ENCODE measurements at places on chromosomes 1 and 21.

DNA sequence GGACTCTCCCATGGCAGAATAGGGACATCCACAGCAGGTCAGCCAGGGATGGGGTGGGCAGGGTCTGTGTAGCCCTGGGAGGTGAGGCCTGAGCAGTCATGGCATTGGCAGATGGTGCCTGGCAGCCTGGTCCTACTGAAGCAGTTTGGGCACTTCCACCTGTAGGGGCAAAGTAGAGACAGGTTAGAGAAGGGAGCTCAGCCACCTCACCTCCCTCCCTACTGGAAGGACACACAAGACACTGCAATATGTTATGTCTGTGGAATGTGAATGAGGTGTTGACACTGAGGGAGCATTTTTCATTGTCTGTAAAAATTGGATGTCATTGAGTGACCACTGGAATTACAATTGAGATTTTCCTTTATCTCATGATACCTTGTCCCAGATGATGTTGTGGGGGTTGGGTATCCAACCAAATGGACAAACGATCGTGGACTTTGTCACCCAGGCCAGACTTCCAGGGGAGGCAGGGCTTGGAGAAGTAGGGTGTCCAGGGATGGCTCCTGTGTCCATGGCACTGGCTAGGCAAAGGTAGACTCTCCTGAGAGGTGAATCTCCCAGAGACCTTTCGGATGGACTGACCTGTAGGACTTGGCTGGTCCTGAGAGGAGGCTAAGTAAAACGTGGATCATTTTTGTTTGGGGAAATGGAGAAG lies 9.7 kb downstream of the SHISA4 start:
- DNase-seq, result no peak

DNA sequence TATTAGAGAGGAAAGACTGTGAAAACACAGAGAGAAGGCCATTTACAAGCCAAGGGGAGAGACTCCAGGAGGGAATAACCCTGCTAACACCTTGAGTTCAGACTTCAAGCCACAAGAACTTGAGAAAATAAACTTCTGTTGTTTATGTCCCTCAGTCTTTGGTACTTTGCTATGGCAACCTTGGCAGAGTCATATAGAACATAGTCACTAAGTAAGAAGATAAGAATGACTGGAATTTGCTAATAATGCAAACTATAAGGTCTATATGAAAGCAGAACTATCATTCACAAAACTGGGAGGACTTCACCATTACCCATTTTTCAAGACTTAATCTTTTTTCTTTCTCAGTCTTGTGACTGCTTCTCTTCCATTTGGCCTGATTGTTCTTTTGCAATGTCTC lies 767.3 kb upstream of the ADAMTS5 start:
- DNase-seq, result no peak

DNA sequence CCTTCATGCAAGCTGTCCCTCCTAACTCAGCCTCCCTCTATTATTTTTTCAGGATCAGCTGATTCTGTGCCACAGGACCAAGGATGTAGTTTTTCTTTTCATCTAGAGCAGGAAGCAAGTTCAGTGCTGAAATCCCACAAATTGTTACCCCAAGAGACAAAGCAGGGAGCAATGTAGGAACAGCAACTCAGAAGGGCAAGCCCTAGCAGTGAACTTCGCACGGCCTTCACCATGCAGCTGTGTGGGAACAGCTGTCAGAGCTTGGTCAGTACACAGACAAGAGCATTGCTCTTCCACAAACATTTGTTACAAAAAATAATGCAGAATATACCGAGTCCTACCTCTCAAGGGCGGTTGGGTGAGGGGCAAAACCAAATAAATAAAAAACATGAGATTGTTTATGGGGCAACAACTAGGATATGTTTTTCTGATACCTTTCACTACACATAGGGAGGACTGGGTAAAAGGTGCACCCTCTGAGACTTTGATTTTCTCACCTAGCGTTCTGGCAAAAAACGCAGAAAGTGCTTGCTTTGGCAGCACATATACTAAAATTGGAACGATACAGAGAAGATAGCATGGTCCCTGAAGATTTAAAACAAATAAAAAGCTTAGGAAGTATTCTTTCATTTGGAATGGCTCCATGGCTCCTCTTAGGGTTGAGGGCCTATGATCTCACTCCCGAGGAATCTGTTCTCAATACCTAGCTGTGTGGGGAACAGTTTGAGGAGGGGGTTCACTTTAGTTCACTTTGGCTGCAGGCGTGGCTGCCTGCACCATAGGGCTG lies 37.1 kb upstream of the ANGPTL7 start:
- no peak for DNase-seq

GRCh38 chr1:101237229-101237837 lies 514 bp downstream of the S1PR1 start:
- DNase-seq, result no peak

DNA sequence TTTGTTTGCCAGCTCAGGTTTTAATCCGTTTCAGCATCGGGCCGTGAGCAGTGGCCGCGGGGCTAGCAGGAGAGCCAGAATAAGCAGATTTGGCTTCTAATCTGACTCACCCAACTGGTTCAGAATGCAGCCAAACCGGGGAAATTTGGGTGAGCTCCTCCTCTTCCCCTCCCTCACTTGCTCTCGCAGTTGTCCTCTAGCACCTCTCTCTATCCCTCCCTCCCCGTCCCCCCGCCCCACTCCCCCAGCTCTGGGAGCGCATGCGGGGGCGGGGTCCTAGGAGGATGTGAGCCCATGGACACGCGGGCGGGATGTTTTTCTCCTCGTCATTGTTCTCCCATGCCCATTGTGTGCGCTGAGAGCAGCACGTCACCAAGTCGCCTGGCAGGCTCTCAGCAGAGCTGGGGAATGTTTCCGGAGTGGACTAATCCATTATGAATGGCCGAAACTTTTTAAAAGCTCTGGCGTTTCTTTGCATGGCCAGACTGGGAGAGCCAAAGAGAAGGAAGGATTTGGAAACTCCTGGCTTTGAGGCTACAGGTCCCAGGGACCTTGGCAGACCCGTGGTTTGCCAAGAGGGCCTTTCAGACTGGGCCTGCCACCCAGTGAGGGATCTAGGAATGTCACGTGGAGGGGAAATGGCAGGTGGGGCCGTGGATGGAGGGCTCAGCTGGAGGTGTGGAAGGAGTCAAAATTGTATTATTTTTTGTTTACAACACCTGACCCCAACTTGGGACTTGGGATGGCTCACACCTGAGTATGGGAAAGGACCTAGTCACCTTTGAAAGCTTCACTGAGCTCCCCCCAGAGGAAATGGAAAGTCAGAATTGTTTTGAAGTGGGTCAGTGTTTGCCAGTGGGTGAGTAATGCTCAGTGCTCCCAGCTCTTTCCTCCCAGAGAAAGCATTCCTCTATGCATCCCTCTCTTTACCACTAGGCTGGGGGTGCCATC lies 39.2 kb downstream of the CDK18 start:
- DNase-seq, result no peak

GRCh38 chr21:41747943-41748738 lies 18.7 kb downstream of the RIPK4 start:
- DNase-seq, result no peak

DNA sequence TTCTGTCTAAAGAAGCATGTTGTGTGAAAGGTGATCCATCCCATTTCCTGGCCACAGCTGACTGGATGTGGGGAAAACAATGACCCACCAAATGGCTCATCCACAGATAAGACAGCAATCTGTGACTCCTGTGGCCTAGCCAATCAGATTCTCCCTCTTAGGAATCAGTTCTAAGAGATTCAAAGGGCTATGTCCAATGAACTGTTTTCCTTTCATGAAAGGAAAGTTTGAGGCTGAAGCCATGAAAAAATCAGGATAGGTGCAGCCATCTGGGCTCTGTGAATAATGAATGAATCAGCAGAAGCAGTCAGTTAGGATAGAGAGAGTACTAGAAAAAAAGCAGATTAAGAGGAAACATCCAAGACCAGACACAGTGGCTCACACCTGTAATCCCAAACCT lies 164.7 kb downstream of the NRIP1 start:
- no peak for DNase-seq

- no peak for DNase-seq
Observed at GRCh38 chr21:32155226-32155625, 123.6 kb downstream of the MIS18A start.

DNA sequence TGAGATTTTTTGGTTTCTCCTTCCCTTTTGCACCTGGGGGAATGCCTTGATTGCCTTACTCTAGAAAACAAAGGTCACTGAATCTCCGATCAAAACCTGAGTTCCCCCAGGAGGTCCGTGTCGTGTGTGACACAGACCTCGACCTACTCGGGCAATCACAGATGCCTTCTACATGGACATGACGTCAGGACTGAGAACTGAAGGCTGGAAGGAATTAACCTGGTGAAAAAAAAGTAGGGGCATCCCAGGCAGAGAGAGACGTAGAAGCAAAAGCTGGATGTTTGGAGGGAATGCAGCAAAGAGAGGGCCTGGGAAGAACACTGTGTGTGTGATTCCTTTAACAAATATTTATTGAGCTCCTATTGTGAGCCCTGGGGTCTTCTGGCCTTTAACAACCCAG lies 178.0 kb downstream of the PRDM2 start:
- no peak for DNase-seq

DNA sequence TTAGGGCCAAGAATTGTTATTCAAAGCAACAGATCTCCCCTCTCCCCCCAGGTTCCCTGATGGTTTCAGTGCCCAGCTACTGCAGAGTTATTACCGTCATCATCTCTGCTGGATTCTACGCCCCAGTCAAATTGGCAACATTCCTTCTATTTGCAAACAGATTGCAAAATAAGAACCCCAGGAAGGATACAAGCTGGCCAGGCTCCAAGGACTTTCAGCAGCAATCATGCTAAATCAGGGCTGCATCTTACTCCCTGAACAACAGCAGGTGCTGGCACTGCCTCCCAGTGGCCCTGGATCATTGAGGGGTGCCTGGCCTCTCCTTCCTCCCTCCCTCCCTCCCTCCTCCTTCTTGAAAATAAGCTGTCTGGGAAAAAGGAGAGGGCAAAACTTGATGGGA lies 521.6 kb upstream of the BEND5 start:
- no peak for DNase-seq

DNA sequence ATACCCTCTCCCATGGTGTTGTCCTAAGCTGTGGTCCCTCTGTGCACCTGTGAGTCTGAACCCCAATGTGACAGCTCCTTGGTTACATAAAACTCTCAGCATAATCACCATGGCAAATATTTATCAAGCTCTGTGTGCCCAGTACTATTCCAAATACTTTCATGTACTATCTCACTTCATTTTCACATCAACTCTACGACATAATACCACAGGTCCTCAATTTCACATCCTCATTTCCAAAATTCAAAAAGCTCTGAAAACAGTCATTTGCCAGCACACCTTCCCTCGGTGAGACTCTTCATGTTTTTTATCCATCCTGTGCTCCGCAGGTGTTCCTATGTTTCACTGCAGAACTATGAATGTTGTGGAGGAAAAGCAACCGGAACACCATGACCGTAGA lies 12.4 kb upstream of the CREG1 start:
- DNase-seq, result no peak

DNA sequence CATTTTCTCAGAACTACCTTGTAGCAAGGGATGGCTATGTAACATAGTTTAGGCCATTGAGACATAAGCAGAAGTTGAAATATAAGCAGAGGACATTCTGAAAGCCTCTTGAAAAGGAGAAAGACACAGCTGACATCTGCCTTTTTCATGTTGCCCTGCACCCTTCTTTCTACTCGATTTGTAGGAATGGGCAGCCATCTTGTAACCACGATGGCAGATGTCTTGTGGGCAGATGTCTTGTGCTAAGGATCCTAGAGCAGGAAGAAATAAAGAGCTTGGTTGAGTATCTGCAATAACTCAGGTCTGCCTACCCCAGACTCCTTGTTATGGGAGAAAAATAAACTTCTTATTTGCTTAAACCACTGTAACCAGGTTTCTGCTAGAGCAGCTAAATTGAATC lies 351.0 kb downstream of the PDE4B start:
- DNase-seq, result no peak

DNA sequence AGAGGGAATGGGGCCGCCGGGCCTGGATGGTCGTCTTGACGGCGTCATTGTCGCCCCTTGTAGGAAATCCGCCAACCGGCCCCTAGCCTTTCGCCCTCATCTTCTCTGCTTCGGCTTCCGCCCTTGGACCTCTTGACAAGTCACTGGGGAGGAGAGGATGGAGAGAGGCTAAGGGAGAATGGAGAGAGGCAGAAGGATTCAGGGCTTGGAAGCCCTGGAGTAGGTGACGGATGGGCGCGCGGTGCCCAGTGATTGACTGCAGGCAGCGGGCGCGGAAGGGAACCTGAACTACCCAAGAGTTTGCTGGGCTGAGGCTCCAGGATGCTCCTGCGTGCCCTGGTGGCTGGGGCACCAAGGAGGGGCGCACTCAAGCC lies 651 bp downstream of the PDE4B start:
- DNase-seq, result no peak

DNA sequence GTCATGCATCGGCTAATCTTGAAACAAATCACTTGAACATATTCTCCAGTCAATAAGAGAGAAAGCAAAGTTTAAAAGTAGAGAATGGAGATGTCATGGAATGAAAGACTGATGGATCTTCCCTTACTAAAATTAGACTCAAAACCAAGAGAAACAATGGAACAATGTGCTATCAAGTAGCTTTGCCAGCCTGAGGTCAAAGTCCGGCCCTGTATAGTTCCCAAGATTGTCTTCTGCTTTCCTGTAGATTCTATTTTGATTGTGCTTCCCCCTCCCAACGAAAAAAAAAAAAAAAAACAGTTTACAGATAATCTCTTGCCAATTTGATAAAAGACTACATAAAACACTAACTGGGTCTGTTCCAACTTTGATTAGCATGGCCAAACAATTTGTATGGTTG lies 40.8 kb upstream of the KIRREL1 start:
- no peak for DNase-seq

DNA sequence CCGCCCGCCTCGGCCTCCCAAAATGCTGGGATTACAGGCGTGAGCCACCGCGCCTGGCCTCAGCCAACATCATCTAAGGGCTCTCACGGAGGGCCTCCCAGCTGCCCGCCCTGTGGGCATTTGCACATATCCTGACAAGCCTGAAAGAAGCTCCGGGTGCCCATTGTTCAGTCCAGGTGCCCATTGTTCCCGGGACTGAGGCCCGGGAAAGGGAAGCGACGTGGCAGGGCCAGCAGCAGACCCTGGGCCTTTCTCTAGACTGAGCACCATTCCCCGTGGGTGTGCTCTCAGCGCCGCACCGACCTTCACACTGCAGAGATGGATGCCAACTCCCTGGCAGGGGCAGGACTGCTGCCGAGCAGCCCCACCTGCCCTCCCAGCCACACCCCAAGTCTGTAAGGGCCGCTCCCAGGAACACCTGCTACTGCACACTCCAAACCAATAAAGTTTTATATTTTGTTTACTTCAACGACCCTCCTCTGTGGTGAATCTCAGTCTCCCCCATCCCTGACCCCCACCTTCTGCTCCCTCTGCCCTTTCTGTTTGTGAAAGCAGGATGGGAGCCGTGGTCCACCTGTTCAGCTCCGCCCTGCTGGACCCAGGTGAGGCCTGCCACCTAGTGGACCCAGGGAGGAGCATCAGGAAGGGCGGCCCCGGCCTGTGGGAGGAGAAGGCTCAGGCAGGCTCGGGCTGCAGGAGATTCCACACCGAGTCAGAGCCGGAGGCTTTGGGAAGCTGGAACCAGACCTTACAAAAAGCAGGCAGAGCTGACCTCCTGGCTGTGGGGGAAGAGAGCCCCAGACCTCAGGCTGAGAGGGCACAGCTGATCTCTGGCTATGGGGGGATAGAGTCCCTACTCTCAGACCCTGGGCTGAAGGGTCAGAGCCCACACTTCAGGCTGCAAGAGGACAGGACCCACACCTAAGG lies 1.1 kb upstream of the TMEM82 start:
- peak; percentile 31 for DNase-seq

All from stimulated activated CD4-positive, alpha-beta T cell treated with anti-CD3 and anti-CD28 coated beads, Interleukin-15, amount 100 ng/mL, for 1 hour (primary cell).